ENCODE measurements at places on chromosomes 2 and 18.

DNA sequence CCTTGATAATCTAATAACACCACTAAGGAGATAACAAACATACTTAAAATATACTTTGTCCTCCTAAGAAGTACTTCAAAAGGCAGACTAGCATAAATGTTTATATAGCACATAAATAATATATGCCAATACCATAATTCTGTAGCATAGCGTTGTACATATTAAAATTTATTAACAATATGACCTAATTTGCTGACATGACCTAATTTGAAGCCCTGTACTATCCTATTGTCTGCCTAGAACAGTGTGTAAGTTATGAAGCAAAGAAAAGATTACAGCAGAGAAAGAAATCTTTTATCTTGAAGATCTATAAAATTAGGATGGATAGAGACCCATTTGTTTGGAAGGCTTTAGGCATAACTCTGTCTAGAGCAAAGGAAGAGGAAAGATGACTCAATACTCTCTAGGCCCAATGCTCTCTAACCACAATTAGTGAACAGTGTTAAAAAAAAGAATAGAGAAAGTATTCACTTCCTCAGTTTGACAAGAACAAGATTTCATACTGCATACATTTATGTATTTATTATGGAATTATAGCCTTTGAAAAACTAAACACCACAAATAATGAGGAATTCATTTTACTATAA, 231.3 kb downstream of the ZRANB3 start:
- DNase-seq, result no peak

GRCh38 chr2:130776550-130776949, 21.2 kb downstream of the AMER3 start:
- no peak for DNase-seq

- DNase-seq, result no peak
These were observed 45.2 kb downstream of the TMEM131 start for GRCh38 chr2:97950329-97951154.

- DNase-seq, result no peak
These were observed 477.7 kb downstream of the TNS1 start for GRCh38 chr2:217525076-217525475.

GRCh38 chr2:233413046-233413445, 58.8 kb downstream of the DGKD start:
- DNase-seq, result peak; percentile 8

DNA sequence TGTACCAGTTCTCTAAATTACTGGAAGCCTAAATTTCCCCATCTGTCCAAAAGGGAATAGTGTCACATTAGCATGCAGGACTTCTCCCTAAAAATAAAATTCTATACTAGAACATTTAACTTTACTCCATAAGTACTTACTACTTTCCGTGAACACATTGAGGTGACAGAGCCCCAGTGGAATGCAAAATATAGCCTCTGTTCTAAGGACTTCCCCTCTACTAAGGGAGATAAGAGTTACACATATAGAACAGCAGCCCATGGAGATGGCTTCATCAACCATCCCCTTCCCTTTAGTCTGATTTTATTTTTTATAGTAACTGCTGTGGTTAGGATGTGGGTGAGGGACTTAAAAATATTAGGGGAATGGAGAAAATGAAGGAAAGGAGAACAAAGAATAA, 68.9 kb upstream of the STPG4 start:
- DNase-seq, result no peak

All from erythroblast (primary cell).